ENCODE measurements at places on chromosomes 12 and 14.

GRCh38 chr12:4855121-4855924 lies 54.4 kb upstream of the KCNA1 start:
- peak; percentile 61 for DNase-seq

GRCh38 chr12:94593822-94594442 lies 56.4 kb downstream of the TMCC3 start:
- no peak for DNase-seq

DNA sequence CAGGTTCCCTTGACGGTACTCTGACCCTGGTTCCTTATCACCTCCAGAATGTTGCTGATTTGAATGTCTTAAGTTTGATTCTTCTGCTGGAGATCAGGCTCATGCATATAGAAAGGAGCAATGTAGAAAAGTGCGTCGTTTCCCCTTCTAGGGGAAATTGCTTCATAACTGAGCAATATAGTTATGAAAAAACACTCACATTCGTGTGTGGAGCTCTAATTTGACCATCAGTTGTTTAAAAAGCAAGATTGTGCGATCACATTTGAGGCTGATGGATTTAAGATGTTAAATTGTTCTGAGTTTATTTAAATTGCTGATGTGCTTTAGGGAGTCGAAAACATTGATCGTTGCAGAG lies 19.2 kb downstream of the PELI2 start:
- no peak for DNase-seq

DNA sequence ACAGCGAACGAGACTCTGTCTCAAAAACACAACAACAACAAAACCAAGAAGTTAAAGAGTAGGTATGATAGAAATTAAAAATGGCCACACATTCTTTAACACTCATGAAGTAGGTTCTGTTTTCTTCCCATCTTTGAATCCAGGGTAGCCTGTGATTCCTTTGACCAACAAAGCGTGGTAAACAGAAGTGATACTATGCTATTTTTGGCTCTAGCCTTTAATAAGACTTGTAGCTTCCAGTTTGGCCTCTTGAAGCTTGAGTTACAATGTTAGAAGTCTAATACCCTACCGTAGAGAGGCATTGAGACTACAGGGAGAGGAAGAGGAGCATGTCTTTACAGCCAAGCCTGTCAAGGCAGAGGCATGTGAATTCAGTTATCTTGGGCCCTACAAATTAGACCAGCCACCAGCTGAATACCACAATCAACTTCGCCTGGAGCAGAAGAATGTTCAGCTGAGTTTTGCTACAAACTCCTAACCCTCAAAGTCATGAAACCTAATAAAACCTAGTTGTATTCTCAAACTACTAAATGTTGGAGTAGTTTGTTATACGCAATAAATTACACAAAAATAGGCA lies 4.9 kb upstream of the NEMF start:
- DNase-seq = no peak

DNA sequence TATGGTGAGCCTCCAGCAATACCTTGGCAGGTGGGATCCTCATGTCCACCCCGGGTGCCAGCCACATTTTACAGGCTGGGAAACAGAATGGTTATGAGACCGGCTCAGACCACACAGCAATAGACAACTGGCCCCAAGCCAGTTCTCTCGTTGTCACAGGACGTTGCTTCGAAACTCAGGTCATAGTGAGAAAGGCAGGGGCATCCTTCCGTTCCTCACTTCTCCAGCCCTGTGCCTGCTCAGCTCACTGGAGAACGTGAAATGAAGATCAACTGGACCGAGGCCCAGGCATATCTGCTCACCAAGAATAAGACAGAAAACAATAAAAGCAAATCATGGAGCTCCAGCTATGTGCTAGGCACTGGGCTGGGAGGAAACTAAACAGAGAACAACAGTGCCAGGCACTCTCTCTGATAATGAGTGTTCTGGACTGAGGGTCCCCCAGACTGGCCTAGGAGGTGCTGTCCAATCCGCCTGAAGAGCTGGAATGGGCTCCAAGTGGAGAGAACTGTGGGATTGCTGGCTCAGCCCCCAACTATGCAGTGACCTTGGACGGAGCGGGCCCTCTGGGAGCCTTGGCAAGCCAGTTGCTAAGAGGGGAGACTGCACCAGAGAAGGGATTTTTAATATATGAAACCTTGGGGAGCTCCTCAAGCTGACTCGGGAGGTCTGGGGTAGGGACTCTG lies 18.8 kb upstream of the FAIM2 start:
- DNase-seq = no peak

DNA sequence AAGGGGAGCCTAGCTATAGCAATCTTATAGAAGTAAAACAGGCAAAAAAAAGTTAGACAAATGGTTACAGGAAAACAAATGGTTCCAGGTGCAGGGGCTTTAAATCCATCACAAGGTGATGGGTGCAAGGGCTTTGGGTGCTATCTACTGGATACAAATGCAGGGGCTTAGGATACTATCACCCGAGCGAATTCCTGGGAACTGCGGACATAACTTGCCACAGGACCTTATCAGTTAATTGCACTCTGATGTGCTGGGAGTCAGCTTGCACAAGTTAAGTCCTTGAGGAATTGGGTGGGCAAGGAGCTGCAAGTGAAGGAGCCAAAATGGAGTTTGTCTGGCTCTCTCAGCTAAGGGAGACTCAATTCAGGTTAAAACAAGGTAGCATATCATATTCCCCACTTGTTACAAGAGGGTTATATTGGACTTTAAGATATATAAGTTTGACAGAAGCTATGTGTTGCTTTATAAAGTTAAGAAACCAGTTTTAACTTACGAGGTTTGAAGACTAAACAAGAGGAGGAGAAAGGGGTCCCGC lies 115.0 kb upstream of the PZP start:
- no peak for DNase-seq

DNA sequence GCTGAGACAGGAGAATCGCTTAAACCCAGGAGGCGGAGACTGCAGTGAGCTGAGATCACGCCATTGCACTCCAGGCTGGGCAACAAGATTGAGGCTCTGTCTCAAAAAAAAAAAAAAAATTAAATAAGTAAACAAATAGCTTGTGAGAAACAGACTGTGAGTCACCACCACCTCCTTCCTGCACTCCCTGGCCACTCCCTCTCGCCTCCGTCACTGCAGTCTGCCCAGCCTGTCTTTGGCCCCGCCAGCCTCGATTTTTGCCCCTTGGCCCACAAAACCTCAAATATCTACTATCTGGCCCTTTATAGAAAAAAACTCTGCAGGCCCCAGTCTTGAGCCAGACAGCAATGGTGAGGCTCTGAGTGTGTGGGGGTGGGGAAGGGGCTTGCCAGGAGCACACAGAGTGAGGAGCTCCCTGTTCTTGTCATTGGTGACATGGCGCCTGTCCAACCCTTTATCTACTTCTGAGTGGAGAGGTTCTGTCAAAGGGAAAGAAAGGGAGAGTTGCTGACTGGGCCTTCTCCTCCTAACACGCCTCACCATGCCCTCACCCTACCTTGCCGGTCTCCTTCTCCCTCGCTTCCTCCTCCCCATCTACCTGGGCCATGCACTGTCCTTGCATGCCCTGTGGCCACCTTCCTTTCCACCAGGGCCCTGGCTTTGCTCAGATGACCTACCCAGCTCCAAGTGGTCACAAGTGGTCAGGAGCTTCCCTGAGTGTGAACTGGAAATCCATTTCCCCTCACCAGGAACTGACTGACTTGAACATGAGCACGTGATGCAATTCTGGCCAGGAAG lies 22.1 kb downstream of the LGMN start:
- peak; percentile 18 for DNase-seq

- no peak for DNase-seq
Observed at GRCh38 chr12:106837782-106838181, 63.3 kb downstream of the RIC8B start.

DNA sequence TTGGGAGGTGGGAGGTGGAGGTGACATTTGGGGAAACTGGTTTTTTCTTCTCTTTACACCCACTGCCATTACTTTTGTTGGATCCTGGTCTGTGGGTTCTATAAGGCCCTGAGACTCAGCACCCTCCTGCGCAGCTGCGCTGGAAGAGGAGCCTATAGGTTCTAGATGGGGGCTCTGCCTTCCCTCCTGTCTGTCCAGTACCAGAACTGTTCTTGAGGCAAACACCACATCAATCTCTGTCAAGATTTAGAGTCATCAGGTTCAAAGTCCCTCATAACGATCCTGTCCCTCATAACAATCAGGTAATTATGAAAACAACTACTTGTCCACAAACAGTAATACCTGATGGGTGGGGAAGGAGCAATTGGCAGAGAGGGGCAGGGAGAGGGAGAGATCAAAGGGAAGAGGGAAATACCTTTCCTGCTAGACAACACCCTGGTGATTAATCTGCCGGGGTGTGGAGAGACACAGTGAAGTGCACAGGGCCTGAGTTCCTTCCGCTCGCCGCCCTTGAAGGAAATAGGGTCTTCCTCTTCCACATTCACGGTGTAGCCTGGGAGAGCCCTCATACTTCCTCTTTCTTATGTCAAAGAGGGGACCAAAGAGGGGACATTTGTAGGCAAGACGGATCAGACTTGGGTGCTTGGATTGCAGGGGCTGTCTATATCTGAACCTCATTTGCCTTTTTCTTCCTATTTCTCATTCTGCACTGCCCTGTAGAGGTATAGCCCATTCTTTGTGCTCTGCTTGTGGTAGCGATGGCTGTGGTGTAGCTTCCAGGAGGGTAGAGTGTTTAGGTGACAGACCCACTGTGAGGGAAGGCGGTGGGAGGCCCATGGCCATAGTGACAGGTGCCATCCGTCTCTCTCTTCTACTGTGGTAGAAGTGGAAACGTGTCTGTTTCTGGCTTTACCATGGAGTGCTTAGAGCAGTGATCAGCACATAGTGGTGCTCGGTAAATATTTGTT lies 12.6 kb downstream of the GPRC5A start:
- DNase-seq = no peak

- no peak for DNase-seq
Observed at GRCh38 chr12:112151766-112152541, 26.6 kb downstream of the TRAFD1 start.

- DNase-seq = no peak
Observed at GRCh38 chr12:62808166-62808879, 126.6 kb downstream of the PPM1H start.

GRCh38 chr12:6148061-6148460 lies 23.6 kb upstream of the VWF start:
- DNase-seq = no peak

GRCh38 chr12:21478756-21479455 lies 22.5 kb downstream of the RECQL start:
- no peak for DNase-seq

DNA sequence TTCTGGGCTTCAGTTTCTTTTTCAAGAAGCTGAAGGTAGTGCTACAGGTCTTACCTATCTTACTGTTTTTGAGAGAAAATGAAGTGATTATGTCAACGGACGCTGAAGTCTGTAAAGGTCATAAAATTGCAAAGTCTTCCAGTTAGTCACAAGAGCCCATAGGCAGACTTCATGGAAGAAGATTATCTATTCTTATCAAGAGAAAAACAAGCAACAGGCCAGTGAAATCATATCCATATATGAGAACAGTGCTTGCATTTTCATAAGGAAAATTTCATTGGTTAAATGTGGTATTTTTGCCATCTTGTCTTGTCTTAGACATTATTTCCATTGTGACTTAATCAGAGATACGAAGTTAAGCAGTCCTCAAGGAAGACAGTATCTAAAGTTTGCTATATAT lies 412.7 kb upstream of the SEL1L start:
- DNase-seq = no peak

GRCh38 chr12:50961708-50962107 lies 9.4 kb downstream of the HIGD1C start:
- no peak for DNase-seq

DNA sequence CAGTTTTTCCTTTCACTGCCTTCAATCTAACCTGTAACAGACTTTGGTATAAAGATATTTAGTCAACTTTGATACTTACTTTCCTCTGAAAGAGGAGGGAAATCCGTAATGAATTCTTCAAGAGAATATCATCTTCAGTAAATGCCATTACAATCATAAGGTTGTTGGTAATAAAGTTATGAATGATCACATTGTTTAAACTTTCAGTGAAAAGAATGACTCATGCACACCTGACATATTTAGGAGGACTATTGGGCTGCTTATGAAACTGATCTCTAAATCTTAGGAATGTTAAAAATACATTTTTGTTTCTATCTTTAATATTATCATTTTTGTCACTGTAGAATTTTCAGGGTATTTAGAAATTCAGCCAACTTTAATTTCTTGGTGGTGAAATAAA lies 474.7 kb downstream of the SLC16A7 start:
- no peak for DNase-seq

- DNase-seq = no peak
Observed at GRCh38 chr14:93301821-93302447, 30.9 kb downstream of the BTBD7 start.

DNA sequence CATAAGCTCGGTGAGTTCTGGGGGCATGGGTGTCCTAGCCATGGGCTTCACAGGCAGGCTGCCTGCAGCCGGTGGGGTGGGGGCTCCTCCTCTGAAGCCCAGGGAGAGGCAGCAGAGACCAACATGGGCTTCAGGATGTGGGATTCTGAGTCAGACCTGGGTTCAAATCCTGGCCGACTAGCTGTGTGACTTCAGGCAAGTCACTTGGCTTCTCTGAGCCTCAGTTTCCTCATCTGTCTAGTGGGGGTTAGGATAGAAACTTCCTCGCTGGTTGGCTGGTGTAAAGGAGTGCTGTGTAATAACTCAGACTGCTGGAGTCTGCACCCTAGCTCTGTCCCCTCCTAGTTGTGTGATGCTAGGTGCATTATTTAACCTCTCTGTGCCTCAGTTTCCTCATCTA lies 12.2 kb downstream of the RNFT2 start:
- no peak for DNase-seq

- peak; percentile 87 for DNase-seq
Observed at GRCh38 chr14:103500148-103500990, 22.3 kb downstream of the CKB start.

DNA sequence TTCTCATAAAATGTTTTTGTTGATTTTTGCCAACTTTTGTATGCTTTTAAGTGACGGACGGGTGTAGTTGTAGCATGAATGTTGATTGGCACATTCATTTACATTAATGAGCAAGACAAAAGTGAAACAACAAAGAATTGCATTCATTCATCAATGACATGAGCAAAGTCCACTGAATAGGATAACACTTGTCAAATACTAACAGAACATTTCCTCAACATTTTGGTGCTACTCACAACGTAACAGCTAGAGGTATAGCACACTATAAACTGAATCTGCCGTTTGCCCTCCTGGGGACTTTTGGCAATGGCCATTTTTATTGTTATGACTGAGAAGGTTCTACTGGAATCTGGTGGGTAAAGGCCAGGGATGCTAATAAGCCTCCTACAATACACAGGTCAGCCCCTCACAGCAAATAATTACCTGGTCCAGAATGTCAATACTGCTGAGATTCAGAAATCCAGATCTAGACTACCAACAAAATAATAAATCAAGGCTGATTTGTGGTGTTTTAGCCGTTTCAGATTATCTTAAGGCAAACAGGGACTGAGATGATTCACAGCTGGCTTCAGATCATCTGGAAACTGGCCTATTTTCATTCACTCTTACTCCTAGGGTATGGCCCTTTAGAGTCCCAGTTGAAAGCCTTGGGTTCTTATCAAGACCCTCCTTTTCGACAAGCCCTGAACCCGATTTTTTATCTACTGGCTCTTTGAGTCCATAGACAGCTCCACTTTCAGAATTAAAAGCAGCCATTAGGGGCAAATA lies 22.5 kb upstream of the CDKN3 start:
- DNase-seq = no peak

DNA sequence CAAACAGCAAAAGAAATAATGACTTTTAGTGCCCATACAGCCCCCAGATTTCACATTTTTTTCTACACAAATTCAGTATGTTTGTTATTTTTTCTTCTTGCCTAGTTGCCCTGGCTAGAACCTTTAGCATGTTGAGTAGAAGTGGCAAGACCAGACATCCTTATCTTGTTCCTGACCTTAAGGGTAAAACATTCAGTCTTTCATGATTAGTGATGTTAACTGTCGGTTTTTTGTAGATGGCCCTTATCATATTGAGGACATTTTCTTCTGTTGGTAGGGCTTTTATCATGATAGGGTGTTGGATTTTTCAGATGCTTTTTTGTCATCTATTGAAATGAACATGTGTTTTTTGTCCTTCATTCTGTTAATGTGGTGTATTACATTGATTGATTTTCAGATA lies 17.1 kb downstream of the IRAK3 start:
- DNase-seq = no peak

Data from left hindlimb (tissue), 1 donor.